ENCODE measurements at places on chromosomes 4 and X.
A peak's percentile ranks its signal among the peaks of the same experiment; 100 is the strongest.

- DNase-seq = no peak
Measured at GRCh38 chr4:143023239-143023918, 161.3 kb upstream of the USP38 start.

- no peak for DNase-seq
Measured at GRCh38 chrX:37644381-37645305, 40.9 kb upstream of the XK start.

GRCh38 chr4:177246641-177247584, 62.8 kb upstream of the NEIL3 start:
- no peak for DNase-seq

GRCh38 chr4:11182586-11183355, 245.9 kb downstream of the HS3ST1 start:
- DNase-seq = no peak

DNA sequence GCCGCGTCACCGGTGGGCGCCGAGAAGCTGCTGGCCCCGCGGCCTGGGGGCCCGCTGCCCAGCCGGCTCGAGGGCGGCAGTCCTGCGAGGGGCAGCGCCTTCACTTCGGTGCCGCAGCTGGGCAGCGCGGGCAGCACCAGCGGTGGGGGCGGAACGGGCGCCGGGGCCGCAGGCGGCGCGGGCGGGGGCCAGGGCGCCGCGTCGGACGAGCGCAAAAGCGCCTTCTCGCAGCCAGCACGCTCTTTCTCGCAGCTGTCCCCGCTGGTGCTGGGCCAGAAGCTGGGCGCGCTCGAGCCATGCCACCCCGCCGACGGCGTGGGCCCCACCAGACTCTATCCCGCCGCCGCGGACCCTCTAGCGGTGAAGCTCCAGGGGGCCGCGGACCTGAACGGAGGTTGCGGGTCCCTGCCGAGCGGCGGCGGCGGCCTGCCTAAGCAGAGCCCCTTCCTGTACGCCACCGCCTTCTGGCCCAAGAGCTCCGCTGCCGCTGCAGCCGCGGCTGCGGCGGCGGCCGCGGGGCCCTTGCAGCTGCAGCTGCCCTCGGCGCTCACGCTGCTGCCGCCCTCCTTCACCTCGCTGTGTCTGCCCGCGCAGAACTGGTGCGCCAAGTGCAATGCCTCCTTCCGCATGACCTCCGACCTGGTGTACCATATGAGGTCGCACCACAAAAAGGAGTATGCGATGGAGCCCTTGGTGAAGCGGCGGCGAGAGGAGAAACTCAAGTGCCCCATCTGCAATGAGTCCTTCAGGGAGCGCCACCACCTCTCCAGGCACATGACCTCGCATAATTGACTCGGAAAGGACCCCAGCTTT, 5.6 kb downstream of the PRDM8 start:
- peak; percentile 53 for DNase-seq

DNA sequence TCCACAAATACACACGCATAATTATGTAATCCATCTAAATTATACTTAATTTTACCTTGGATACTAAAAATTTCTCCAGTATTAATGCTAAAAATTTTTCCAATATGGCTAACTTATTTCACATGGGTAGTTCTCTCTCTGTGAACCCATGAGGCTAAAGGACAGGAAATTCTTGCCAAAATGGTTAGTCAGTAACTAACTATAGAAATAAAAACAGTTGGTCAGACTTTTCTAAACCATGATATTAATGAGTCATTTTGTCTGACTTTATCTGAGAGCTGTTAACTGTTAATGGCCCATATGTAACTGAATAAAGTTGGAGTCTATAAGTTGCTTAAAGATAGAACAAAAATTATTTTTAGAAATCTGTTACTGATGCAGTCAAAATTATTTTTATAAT, 549.4 kb downstream of the TLL1 start:
- no peak for DNase-seq

DNA sequence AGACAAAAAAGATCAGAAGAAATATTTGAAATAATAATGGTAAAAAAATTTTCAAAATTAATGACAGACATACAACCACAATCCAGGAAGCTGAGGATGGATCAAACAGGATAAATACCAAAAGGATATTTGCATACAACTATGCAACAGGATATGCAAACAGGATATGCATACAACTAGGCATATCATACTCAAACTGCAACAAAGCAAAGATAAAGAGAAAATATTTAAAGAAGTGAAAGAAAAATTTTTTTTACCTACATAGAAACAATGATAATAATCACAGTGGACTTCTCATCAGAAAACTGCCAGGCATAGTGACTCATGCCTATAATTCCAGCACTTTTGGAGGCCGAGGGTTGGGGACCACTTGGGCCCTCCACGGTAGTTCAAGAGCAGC, 11.3 kb upstream of the DHX15 start:
- no peak for DNase-seq

- no peak for DNase-seq
Measured at GRCh38 chr4:53601251-53601764, 10.0 kb upstream of the LNX1 start.

DNA sequence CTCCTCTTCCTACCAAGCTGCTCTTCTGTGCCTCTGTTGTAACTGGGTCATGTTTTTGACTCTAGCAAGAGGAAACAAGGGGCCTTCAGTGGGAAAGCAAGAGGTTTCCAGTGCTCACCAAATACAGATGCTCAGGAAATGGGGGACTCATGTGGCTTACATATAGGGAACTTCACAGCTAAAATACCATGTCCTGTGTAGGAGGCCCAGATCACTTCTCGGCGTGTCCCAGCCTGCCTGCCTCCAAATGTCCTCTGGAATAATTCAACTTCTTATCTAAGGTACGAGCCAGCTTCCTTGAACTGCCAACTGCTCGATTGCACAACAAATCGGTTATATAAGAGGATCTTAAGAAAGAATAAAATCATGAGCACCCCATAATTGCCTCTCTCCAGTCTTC, 161.3 kb downstream of the KIT start:
- DNase-seq = no peak

DNA sequence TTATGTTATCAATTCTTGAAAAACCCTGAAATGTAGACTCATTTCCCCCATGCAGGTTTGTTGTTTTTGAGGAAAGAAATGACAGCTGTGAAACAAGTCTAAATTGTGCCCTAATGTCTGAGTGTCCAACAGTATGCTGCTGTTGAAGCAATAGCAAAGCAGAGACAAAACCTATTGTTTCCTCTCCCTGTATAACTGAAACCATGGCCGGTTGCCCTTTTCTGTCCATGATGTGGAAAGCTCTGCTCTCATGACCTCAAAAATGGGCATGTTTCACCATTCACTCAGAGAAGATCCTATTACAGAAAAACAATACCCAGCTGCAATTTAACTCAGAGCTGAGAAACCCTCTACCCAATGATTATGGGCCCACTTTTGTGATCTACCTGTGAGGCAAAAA, 312.6 kb upstream of the FTHL17 start:
- no peak for DNase-seq

- no peak for DNase-seq
Measured at GRCh38 chr4:179671609-179672008, 2229.4 kb upstream of the AGA start.

DNA sequence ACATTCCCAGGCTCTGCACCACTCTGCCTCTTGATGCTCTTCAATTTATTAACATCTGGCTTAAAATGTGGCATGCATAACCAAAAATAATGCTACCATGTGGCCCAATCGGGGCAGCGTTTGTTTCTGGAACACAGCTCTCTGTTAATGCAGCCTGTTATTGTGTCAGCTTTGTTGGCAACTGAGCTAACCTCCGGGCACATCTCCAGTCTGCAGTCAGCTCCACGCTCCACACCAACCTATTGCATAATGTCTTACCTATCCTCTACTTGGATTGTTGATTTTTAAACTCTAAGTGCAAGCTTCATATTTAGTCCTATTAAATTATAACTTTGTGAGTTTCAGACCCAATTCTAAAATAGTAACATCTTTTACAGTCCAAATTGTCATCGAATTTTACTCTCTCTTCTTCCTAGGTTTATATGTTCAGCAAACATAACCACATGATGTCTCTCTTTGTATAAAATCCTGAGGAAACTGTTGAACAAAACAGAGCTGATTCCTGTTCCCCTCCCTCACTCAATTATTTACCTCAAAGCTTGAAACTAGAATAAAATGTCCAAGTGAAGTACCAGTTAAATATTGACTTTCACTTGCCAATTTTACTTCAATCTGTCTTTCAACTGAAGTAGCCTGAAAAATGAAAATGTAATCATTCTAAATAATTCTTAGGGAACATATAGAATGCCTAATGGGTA, 92.2 kb upstream of the RAPGEF2 start:
- DNase-seq = no peak

DNA sequence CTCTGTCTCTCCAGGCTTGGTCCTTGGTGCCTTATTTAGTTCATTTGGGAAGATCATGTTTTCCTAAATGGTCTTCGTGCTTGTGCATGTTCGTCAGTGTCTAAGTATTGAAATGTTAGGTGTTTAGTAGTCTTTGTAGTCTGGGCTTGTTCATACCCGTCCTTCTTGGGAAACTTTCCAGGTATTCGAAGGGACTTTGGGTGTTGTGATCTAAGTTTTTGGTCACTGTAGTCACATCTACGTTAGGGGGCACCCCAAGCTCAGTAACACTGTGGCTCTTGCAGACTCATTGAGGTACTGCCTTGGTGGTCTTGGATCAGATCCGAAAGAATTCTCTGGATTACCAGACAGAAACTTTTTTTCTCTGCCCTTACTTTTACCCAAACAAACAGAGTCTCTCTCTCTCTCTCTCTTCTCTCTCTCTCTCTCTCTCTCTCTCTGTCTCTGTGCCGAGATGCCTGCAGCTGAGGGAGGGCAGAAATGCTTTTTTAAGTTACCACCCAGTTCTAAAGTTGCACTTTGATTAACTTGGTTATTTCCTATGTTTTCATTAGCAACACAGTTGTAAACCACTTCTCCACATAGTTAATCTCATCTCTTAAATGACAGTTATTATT, 67.6 kb upstream of the SLC7A3 start:
- no peak for DNase-seq

GRCh38 chr4:169271692-169272007, 894 bp upstream of the SH3RF1 start:
- no peak for DNase-seq

DNA sequence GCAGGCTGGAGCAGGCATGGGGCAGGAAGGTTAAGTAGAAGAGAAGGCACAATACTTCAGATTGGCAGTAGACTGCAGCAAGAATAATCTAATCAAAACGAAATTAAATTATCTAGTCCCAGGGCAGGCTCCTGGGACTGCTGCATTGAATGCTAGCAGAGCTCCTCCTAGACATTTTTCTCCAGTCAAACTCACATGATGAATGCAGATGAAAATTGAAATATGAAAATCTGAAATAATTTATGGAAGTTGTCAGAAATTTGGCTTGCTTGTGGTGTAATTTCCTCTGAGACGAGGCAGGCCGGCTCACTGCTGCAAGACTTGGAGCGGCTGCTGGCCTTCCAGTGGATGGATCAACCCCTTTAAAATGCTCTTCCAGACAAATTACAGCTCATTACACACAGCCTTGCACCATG, 78.0 kb upstream of the TMEM33 start:
- DNase-seq = no peak

- no peak for DNase-seq
Measured at GRCh38 chrX:68935362-68935761, 106.5 kb downstream of the EFNB1 start.

DNA sequence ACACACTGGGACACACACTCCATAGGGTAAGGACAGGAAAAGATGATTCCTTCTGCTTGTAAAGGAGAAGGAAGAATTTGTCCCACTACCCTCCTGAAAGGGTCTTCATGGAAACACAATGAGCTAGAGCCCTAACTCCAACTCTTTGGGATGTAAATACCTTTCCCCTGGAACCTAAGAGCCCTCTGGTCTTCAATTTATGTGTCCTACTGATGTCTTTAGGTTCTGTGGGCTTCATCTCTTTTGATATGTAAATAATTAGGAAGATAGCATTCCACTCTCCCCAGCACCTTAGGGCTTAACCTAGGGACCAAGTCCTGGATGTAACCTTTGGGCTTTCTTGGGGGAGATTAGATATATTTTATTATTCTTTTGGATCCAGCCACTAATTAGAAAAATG, 38.3 kb downstream of the PF4 start:
- no peak for DNase-seq

- DNase-seq = no peak
Measured at GRCh38 chr4:29079260-29079659, 1640.9 kb upstream of the PCDH7 start.

GRCh38 chr4:100317032-100317864, 127.0 kb upstream of the DDIT4L start:
- DNase-seq = no peak

- no peak for DNase-seq
Measured at GRCh38 chr4:183757060-183757459, 98.0 kb downstream of the TRAPPC11 start.

DNA sequence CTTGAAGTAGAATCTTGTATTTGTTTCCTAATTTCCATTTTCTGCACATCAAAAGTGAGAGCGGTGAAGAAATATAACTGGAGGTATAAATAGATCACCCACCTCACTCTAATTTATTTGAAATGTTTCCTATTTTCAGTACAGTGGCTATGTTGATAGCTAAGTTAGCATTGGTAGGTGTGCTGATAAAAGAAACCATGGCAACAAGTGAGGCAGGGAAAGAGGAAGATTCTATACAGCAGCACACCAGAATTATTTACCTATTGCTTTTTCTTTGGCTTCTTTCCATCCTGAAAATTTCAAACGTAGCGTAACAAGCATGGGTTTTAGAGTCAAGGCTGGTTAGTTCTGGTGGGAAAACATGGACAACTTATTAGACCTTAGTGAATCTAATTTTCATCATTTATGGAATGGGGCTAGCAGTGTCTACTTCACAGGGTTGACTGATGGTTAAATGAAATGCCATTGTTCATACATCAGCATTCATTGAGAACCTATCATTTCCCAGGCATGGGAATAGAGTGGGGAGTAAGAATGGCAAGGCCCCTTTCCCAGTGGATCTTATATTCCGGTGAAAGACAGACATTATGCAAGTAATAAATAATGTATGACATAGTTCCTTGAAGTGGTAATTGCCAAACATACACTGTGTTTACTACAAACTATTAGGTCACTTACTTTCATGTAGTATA, 30.6 kb upstream of the CTSO start:
- DNase-seq = no peak

GRCh38 chr4:83617371-83618035, 81.6 kb downstream of the GPAT3 start:
- DNase-seq = no peak

DNA sequence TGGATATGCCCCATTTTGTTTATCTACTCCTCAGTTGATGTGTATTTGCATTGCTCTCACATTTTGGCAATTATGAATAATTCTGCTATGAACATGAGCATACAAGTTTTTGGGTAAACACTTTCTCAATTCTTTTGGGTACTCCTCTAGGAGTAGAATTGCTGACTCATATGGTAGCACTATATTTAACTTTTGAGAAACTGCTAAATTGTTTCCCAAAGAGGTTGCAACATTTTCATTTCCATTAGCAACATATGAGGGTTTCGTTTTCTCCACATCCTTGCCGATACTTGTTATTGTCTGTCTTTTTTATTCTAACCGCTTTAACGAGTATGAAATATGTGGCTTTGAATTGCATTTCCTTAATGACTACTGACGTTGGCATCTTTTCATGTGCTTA, 185.4 kb downstream of the TSPAN5 start:
- DNase-seq = no peak

GRCh38 chr4:27048429-27049238, 188.0 kb downstream of the STIM2 start:
- DNase-seq = no peak
